ENCODE measurements at places on chromosomes 3 and 15.
A peak's percentile ranks its signal among the peaks of the same experiment; 100 is the strongest.

GRCh38 chr3:81799403-81799802 is 38.0 kb upstream of the GBE1 start:
- DNase-seq: peak; percentile 4

DNA sequence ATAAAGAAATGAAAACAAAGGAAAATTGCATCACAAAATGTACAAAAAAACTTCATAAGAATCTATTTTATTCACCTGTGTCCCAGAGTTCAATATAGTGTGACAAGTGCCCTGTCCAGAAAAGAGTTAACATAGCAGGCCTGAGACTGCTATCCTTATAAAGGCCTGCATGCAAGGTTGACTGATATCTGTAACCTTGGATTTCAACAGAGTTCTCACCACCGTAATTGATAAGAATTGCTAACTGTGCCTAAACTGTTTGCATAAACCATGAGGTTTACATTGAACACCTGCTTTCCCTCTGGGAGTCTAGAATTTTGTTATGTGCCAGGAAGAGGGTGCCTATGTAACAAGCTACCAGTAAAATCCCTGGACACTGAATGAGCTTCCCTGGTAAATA is 461.7 kb upstream of the DPH6 start:
- no peak for DNase-seq

DNA sequence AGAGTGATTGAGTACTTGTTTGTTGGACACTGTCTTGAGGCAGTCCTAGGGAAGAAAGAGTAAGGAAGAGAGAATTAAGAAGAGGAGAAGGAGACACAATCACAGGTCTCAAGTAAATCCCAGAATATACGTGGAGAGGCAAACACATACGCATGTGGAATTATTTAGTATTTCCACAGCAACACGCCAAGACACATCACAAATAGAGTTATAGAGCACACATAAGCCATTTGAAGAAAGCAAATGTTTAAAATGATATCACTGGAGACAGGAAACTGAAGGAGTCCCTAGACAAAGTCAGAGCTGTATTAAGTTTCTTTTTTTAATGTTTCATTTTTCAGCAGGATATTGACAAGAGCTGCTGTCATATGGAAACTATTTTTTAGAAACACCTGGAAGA is 206.1 kb upstream of the LRIG1 start:
- DNase-seq: no peak

GRCh38 chr15:62770752-62771151 is 271.8 kb upstream of the TPM1 start:
- DNase-seq: peak; percentile 97

DNA sequence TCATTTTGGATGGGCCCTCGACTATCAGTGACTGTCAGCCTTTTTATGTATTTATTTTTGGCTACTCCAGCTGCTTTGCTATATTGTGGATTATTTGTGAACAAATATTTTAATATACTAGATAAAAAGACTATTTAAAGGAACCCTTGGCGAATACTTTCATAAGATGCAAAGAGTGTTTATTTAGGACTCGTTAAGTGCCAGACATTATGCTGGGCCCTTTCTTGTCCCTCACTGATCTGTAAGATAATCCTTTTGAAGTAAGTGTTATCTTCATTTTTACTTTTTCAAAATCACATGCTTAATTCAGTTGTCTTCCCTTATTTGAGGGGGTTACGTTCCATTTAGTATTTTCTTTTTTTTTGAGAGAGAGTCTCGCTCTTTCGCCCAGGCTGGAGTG is 376.8 kb upstream of the C2CD4B start:
- no peak for DNase-seq

GRCh38 chr3:157087373-157087772 is 72.6 kb downstream of the CCNL1 start:
- peak; percentile 68 for DNase-seq

GRCh38 chr3:187679638-187680396 is 9.6 kb upstream of the SST start:
- DNase-seq: peak; percentile 63

DNA sequence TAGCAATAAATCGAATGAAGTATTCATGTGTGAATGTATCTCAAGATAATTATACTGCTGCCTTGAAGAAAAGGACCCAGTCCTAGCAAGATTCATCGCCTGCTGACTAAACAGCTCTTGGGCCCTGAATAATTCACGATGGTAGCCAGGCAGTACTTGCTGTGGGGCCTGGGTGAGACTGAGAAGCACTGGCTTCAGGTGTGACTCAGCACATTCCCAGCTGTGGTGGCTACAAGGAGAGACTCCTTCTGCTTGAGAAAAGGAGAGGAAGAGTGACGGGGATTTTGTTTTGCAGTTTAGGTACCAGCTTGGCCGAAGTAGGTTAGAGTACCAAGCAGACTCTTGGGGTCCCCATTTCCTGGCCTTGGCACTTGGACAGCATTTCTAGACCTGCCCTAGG is 47.6 kb upstream of the CD200R1L start:
- DNase-seq: peak; percentile 50
